ENCODE measurements at places on chromosomes 2 and 18.

DNA sequence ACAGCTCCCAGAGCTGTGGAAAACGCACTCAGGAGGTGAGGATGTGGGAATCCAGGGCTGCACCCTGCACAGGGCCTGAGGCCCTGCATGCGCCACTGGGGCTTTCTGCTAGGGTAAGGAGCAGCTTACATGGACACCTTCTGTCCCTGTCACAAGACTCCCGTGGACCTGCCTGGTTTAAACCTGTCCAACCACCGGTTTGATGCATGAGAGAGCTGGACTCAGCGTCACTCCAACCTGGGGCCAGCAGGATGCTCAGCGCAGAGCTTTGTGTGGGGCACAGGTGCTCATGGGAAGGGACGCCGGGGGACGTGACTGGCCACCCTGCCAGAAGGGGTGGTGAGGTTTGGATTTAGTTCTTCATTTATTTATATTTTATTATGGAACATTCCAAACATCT lies 24.2 kb downstream of the SNORC start:
- no peak for DNase-seq

- DNase-seq: no peak
These were observed 21.2 kb downstream of the STAMBP start for GRCh38 chr2:73850009-73850408.

DNA sequence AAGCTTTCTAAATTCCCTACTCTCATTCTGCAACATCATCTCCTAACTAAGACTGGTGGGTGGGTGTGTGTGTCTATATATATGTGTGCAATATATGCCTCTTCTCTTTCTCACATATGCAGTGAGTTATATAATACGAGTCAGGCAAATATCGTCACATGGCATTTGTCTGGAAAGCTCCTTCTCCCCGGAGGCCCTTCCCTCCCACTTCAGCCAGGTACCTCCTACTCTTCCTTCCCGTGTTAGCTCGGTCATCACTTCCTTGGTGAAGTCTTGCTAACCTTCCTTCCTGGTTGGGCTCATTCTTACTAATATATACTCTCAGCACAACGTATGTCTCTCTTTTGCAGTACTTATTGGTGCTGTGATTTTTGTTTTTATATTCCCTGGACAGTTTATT lies 66.4 kb upstream of the NCK2 start:
- no peak for DNase-seq

DNA sequence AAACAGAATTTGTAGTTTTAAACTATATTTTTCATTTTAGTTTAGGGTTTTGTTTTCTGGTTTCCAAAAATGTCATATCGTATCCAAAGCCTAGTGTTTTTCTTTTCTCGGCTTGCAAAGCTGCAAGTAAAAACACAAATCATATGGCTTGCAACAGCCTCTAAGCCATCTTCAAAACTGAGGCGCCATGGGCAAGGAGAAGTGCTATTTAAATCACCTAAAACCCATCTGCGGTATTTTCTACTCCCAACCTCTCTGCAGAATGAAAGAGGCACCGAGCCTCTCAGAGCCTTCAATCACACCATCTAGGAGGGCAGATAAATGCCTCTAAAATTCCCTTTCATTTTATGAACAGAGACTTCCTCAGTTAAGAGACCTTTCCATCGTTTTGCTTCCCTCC lies 25.2 kb downstream of the FECH start:
- no peak for DNase-seq

GRCh38 chr2:70214953-70215549 lies 24.2 kb upstream of the C2orf42 start:
- peak; percentile 91 for DNase-seq

DNA sequence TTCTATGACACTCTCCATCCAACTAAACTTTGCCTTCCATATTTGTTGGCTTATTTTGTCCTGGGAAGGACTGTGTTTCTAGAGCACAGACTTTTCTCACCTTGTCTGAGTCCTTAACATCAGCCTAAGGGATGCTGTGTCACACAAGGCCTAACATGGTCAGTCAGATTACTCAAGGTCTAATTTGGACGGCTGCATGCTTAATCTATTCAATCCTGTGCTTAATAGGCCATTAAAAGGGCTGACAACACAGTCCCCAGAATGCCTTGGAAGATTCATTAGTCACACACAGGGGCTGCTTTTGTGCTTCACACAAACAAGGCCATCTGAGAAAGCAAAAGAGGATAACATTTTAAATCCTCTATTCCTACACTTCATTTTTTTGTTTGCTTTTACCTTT lies 84.0 kb downstream of the DYNAP start:
- DNase-seq: no peak

- DNase-seq: no peak
These were observed 45.3 kb downstream of the ACOXL start for GRCh38 chr2:110777531-110778311.

DNA sequence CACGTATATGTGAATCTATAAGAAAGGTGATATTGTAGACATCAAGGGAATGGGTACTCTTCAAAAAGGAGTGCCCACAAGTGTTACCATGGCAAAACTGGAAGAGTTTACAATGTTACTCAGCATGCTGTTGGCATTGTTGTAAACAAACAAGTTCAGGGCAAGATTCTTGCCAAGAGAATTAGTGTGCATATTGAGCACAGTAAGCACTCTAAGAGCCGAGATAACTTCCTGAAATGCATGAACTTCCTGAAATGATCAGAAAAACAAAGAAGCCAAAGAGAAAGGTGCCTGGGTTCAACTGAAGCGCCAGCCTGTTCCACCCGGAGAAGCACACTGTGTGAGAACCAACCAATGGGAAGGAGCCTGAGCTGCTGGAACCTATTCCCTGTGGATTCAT lies 101.0 kb downstream of the HS6ST1 start:
- no peak for DNase-seq

DNA sequence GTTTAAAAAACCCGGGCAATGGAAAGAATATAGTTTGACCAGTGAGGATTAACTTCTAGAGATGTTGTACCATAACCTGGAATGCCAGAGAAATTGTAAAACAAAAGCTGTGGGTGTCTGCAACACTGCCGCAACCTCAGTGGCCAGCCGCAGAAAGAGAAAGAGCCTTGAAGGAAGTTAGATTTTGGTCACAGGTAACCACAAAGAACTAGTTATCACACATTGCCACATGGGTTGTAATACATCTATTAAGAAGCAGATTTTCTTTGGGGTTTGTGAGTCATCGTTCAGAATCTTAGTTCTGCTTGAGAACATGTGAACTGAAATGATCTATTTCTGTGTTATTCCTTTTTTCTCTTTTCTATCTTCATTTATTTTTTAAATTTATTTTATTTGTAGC lies 222.9 kb upstream of the AGAP1 start:
- peak; percentile 46 for DNase-seq

DNA sequence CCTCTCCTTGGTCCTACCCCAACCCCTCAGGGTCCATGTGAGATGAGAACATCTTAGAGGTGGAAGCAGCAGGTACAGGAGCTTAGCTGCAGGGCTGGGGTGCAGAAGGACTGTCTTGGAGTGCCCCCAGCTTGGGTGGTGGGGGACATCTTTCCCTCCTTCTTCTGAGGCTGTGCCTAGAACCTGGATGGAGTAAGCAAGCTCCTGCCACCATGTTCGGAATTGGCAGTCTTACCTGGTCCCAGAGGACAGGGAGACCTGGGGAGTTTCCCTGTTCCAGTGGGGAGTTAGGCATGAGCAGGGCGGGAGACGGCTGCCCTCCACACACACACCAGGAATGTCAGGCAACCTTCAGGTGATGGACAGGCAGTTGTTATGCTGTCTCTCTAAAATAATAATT lies 131.0 kb upstream of the COPS8 start:
- no peak for DNase-seq

DNA sequence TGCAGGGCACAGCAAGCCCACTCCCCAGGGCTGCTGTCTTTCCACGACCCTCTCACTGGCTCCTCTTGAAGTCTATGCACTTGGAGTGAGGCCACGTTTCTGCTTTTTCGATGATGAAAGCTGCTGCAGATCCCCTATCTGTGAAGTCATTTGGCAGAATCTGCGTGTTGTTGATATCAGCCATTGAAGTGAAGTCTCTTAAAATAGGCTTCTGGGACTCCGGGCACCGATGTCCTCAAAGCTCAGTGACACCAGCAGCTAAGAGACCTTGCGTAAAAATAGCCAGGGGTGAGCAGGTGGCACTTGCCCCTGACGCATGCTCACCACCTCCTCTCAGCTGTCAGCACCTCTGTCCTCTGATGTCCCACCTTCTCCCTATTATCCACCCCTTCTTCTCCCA lies 89.4 kb upstream of the FHL2 start:
- no peak for DNase-seq

GRCh38 chr2:136322428-136322827 lies 204.5 kb upstream of the CXCR4 start:
- DNase-seq: no peak

DNA sequence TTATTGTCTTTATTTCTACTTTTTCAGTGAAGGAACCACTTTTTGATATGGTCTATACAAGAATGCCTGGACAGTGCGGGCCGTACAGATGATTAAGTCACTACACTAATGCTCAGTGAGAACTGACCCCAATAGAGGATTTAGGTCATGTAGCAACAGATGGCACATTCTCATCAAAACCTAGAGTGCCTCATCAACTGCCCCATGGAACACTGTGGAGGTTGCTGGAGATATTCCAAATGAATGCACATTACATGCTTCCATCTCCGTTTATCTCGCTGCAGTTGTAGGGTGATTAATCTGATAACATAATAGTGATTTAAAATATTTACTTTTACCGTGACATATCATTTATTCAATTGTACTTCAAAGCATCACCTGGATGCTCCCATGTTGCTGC lies 41.8 kb upstream of the COPS8 start:
- no peak for DNase-seq

DNA sequence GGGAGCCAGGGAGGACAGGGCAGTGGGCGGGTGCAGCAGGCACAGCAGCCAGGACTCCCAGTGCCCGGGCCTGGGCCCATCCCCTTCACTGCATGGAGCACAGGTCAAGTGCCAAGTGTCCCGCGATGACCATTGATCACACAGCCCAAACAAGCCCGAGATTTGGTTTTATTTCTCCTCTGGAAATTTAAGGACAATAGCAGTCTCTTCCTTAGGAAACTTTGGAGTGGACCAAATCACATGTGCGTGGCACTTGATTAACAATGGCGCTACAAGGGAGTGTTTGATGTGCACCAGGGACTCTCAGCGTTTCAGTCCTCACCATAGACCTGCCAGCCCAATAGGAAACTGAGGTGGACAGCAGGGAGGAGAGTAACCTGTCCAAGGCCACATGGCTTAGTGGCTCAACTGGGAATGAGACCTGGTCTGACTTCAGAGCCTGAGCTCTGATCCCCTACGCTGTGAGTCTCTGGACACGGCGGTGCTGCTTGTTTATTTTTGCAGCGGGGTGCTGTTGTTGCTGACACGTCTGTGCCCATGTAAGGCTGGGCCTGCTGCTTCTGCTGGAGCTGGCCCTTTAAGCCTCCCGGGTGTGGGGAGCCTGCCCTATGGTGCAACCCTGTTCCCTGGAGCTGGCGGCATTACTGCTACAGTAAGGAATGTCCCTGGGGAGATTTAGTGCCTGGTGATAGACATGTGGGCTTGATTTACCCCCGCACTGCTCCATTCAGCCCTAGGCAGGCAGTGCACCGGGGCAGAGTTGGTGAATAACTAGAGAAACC lies 194.2 kb downstream of the INHBB start:
- DNase-seq: peak; percentile 98

DNA sequence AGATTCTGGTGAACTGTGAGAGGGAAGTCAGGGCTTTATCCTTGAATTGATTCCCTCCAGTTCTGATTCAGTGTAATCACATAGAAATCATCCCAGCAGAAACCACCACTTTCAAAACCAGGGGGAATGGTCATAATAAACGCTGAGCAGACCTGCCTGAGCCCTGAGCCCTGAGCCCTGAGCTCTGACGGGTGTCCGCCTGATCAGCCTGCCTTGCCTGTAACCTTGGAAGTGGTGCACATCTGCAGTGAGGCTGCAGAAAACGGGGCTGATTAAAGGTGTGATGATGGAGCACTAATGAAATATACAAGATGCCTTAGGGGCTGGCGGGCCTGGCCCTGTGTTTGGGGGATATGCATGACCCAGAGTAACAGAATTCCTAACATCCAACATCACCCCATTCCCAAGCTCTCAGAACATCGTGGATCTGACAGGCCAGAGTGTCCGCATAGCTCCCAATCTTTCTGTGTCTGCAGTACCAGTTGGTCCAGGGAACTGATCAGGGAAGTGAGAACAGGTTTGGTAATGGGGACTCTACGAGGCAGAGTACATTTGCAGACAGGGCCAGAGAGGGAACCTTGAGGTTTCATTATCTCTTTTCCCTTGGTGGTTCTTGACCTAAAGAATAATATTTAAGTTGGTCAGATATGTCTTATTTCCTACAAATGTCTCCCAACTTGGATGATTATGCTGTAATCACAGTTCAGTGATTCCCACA lies 37.8 kb downstream of the KCTD18 start:
- no peak for DNase-seq

DNA sequence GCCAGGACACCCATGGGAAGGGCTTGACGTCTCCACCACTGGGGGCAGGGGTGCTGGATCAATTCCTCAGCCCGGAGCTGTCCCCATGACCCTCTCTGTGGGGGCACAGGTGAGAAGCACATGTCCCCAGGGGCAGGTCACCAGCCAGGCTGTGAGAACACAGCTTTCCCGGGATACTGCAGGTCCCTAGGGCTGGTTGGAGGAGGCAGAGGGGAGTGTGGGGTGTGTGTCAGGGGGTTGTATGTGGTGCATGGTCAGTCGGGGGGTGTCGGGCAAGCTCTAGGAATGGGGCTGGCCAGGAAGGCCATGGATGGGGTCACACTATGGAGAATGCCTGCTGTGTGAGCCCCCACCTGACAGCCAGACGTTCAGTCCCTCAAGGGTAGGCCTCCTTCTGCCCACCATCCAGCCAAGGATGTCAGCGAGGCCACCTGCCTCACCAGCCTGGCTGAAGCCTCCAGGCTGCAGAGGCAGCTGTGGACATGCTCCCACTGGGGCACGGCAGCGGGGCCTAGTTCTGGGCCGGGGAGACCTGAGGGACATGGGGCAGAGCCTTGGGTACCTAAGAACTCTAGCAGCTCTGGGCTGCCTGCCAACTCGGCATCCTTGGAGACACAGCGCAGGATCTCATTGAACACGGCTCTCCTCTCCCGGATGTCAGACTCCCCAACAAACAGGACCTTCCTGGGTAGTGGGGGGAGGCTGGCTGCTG lies 10.3 kb downstream of the HS1BP3 start:
- DNase-seq: no peak

GRCh38 chr2:18536100-18536499 lies 24.4 kb downstream of the RDH14 start:
- DNase-seq: peak; percentile 81

- no peak for DNase-seq
These were observed 102.9 kb downstream of the PRKCE start for GRCh38 chr2:45754131-45755010.

DNA sequence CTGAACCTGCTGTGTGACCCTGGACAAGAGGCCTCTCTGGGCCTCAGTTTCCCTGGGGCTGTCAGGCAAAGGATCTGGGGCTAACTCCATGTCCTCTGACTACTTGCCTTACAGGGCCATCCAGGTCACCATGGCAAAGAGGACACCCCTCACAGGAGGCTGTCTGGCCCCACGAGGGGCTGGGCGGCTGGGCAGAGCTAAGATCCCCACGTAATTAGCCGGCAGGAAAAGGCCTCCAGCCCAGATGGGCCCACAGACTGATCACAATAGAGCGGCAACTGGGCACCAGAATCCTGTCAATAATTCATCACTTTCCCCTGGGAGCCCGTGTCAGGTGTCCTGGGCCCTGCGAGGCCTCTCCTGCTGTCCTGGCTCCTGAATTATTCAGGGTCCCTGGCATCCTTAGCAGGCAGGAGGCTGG lies 44.8 kb upstream of the OTOF start:
- no peak for DNase-seq

- no peak for DNase-seq
These were observed 339.2 kb upstream of the HNRNPA3 start for GRCh38 chr2:176873403-176873802.

All from foreskin fibroblast (primary cell).